NCI-H345 (cell line): ENCODE measurements at places on chromosomes 16 and 17.
A peak's percentile ranks its signal among the peaks of the same experiment; 100 is the strongest.

DNA sequence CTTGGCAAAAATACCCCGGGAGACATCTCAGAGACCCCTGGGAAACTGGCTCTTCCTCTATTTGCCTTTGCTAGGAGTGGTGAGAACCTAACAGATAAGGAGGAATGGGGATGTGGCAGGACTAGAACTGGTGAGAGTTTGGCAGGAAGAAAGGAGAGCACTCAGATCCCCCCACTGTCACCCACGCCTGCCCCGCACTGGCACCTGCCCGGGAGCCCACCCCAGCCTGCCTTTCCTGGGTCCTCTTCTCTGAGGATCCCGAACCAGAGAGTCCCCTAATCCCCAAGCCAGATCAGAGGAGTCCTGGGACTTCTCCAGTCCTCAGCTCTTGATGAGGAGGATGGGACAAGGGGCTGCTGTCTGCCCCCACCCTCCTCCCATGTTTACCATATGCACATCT, 3.7 kb downstream of the KCNH6 start:
- DNase-seq = no peak

- DNase-seq = no peak
Observed at GRCh38 chr17:83138820-83139219, 59.4 kb downstream of the METRNL start.

GRCh38 chr17:11467639-11468038, 130.6 kb upstream of the DNAH9 start:
- DNase-seq = peak; percentile 19

DNA sequence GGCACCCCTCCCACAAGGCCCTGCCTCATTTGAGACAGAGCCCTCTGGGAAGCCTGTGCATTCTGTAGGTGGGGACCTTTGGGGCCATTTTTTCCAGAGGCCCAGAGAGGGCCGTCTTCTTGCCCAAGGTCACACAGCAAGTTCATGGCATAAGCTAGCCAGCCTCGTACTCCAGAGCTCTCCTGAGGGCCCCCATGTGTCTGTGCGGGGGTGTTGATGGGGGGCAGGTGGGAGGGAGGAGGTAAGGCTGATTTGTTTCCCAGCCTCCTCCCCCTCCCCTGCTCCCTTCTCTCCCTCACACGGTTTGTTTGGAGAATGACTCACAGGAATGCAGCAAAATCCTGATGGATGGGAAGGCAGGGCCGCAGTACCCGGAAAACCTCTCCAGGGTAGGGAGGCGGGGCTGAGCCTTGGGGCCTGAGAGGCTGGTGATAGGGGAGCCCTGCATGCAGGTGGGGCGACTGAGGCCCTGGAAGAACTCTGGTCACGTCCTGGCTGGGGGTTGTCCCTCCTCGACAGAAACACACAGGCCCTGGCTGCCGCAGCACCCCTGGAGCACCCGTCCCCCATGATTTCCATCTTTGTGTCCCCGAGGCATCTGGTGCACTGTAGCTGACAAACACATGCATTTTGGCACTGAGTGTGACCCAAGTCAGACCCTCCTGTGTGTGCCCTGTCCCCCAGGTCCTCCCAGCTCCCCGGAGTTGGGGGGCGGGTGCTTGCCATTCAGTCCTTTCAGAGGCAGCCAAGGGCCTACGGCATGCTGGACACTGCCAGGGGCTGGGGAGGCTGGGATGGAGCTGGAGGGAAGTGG, 29.7 kb downstream of the RAI1 start:
- no peak for DNase-seq

GRCh38 chr16:17367036-17367435, 103.7 kb downstream of the XYLT1 start:
- no peak for DNase-seq

GRCh38 chr16:73054813-73055482, 7.0 kb upstream of the ZFHX3 start:
- peak; percentile 60 for DNase-seq

- no peak for DNase-seq
Observed at GRCh38 chr17:1347589-1348323, 52.3 kb downstream of the YWHAE start.

DNA sequence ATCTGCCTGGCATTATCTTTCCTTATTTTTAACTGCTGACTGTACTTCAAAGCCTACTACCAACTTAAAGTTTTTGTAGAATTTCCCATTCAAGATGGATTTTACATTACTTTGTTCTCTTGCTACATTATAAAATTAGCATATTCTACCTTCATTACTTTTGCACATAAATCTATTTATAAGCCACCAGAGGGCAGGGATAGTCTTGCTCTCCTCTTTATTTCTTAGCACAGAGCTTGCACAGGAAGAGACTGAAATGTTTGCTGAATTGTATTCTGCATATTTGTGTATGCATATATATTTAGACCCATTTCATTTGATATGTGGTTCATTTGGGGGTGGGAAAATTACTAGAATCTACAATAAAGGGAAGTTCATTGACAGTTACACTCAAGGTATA, 108.0 kb downstream of the SKAP1 start:
- DNase-seq = no peak

GRCh38 chr16:3165111-3165822, 22.7 kb upstream of the OR1F1 start:
- DNase-seq = no peak

DNA sequence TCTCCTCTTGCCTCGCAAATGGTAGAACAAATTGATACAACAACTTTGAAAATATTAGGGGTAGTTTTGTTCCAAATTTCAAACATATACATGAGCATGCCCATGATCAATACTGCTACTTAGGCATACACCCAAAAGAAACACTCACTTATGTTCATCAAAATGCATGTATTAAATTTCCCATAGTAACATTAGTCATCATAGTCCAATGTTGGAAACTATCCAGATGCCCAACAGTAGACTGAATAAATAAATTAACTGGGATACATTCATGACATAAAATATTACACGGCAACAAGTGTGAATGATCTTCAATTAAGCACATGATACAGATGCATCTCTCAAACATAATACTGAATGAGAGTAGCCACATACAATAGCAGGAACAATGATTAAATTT, 391.6 kb downstream of the CDH11 start:
- no peak for DNase-seq

DNA sequence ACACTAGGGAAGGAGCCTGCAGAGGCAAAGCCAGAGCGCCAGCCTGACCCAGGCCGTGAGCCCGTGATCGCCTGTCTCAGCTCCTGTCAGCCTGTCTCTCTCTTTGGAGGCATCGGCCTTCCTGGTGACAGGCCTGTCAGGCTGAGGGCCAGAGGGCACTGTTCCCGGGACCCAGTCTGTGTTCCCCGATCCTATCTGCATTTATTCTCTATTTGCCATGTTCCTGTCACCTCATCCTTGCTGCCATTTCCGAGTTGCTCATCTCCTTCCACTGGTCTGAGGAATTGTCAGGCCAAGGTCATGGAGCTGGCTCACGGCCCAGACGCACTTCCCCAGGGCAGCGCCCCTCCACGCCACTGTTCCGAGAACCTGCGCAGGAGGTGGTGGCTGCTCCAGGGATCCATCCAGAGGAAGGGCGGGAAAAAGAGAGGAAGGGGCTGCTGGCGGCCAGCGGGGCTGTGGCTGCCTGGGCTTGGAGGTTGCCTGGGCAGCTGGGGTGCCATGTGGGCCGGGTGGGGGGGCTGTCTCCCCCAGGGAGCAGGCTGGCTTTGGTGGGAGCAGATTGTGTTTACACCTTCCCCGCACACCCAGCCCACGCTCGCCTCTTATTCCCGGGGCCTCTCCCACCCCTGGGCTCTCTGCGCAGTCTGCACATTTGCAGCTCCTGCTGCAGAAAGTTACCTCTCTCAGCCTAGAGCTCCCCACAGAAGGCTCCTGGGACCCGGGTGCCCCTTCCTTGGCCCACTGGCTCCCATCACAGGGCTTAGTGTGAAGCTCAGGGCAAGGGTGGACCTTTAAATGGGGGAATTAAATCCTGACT, 4.9 kb downstream of the PRCD start:
- DNase-seq = no peak

DNA sequence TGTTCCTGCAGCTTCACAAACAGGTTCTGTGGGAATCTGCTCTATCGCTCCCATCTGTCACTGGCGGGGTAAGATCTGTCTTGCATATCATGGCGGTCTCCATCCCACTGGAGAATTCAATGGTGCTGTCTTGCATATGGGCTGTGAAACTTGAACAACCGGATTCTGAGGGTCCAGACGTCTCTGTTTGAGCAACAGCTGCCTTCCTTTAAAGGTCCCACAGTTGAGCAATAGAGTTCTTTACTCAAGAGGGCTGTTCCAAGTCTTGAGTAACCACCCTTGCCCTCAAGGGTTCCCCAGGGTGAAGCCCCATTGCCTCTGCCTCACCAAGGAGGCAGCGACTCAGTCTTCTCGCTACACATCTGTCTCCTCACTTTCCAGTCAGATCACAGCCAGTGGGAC, 50.8 kb downstream of the ZFHX3 start:
- DNase-seq = no peak

GRCh38 chr17:7440113-7440833, 961 bp downstream of the FGF11 start:
- DNase-seq = peak; percentile 21

DNA sequence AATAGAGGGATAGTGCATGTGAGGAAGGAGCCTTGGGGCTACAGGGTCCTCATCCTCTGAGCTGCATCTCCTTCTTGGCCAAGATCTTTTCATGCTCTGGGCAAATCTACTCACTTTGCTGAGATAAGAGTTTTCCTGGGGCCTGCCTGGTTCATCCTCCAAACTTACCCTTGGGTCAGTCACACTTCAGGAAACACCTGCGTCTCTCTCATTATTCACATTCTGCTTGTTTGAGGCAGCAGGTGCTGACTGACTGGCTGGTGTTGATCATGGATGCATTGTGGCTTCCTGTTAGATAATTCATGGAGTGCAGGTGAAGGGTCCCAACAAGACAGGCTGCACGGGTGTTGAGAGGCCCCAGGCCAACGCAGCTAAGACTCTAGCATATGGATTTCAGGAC, 162.6 kb downstream of the SALL1 start:
- peak; percentile 18 for DNase-seq

DNA sequence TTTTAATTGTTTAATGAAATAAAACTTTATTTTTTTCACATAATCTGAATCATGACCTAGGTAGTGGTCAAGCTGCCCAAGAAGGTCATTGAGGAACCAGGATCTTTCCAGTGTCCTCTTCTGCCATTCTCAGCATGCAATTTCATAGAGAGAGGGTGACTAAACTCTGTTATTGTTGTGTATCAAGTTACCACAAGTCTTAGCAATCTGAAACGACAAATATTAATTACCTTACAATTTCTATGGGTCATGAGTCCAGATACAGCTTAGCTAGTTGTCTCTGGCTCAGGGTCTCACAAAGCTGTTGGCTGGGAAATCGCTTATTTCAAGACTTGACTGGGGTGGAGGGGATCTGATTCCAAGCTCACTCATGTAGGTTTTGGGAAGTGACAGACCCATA, 37.6 kb downstream of the FTO start:
- no peak for DNase-seq

DNA sequence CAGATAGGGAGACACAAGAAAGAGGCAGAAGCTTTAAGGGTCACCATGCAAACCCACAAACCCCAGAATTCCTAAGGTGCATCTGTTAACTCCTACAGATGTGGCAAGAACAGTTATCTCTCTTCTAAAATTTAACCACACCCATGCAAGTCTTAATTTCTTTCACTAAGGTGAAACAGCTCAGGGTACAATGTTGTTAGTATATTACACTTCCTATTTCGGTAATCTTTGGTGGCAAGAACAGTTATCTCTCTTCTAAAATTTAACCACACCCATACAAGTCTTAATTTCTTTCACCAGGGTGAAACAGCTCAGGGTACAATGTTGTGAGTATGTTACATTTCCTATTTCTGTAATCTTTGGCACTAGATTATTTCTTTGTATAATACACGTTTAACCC, 6.6 kb downstream of the CCL23 start:
- DNase-seq = no peak

DNA sequence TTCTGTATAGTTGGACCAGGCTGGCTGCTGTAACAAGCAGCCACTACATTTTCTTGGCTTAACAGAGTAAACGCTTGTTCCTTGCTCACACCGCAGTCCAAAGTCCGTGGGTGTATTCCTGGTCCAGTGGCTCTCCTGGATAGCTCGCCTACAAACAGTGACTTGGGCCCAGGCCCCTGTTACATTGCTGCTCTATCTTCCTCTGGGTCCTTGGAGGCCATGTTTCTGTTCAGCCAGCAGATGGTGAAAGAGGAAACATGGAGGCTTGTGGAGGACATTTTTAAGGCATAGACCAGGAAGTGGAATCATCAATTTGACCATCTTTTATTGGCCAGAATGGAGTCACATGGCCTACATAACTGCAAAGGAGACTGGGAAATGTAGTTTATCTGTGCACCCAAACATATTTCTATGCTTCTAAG, 55.1 kb downstream of the ATP2C2 start:
- DNase-seq = no peak

GRCh38 chr16:49200223-49200820, 81.3 kb downstream of the CBLN1 start:
- no peak for DNase-seq

- DNase-seq = no peak
Observed at GRCh38 chr16:69077251-69077650, 28.2 kb upstream of the HAS3 start.

DNA sequence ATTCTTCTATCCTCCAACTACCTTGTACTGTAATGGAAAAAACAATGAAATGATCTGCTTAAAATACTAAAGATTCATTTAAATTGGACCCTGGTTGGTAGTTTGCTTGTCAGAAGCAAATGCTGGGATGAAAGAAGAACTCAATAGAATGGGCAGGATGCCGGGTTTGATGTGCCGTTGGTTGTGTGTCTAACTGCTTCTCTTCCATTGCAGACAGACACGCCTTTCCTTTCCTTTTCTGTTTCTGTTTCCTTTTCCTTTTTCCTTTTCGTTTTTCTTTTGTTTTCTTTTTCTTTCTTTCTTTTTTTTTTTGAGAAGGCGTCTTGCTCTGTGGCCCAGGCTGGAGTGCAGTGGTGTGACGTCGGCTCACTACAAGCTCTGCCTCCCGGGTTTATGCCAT, 64.6 kb downstream of the PLCG2 start:
- no peak for DNase-seq

GRCh38 chr17:9209781-9210370, 188.6 kb downstream of the NTN1 start:
- no peak for DNase-seq

- DNase-seq = no peak
Observed at GRCh38 chr16:28218109-28218508, 6.3 kb upstream of the XPO6 start.

DNA sequence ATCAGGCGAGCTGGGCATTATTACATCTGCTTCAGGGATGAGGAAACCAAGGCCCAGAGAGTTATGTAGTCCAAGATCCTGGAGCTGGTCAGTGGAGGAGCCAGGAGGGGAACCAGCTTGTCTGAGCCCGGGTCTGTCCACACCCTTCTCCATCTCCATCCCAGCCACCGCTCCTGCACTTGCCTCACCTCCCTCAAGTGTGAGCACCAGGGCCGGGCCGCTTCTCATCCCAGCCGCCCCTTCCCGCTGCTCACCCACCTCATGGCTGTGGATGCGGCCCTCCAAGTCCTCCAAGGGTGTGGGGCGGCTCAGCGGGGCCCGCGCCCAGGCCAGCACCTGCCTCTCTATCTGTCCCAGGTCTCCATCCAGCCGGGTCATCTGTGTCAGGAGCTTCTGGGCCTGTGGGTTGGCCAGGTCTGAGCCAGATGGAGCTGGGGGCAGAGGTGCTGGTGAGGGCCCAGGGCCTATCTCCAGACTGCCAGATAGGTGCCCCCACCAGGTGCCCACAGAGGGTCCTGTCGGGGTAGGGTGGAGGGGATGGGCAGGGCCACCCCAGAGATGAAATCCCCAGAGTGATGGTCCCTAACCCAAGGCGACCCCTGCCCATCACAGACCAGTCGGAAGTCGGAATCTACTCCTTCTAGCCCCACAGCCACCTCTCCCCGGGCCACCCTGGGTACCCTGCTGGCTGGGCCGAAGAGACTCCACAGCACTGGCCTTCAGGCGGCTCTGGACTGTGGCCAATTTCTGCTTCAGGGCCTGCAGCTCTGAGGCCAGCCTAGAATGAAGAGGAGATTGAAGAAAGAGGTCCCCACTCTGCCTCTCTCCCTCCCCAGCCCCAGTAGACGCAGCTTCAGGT, 9.4 kb downstream of the EVPL start:
- no peak for DNase-seq
